Activated CD4-positive, alpha-beta memory T cell treated with anti-CD3 and anti-CD28 coated beads, Interleukin-2, amount 10 ng/mL, durations not matched to agents 7 days and 5 days (primary cell): ENCODE measurements at places on chromosomes 6 and 20. TPM values are rescaled to one million over a fixed set of nuclear protein-coding genes. Genes with fewer than 3 reads are reported as not detected.
A peak's percentile ranks its signal among the peaks of the same experiment; 100 is the strongest.

GRCh38 chr20:38186788-38187221, 21.7 kb upstream of the TGM2 start:
- DNase-seq, result no peak

- DNase-seq, result no peak
Measured at GRCh38 chr6:11251553-11252360, 19.3 kb upstream of the NEDD9 start.

DNA sequence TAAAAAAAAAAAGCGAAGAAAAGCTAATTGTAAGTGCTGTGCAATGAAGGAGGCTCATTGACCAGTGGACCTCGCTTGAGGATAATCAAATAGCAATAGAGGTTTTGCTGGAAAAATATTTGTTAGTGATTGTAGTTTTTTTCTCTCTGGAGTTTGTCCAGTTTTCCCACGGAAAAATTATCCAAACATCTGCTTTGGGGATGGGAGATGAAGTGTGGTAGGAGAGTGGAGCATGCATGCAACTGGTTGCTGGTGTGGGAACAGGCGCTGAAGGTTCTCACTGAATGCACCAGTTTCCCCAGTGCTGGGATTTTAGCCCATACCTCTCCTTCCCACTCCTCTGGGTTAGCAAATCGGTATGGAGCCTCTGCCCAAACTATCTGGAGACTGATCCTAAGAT, 281.7 kb upstream of the TAB2 start:
- DNase-seq, result no peak

DNA sequence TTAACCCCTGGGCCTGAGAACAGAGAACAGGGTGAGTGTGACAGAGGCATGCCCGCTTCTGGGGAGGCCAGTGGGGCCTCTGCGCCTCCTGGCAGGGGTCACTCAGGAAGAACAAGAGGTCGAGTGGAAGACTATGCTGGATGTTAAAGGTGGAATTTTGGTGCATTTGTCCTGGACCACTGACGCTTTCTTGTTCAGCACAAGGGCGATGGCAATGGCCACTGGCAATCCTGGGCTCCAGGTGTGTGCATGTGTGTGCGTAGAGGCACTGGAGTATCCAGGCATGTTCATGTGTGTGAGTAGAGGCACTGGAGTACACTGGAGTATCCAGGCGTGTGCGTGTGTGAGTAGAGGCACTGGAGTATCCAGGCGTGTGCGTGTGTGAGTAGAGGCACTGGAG, 23.5 kb upstream of the NPBWR2 start:
- DNase-seq, result no peak

- DNase-seq, result no peak
Measured at GRCh38 chr6:77466451-77467437, 3.5 kb upstream of the HTR1B start.

DNA sequence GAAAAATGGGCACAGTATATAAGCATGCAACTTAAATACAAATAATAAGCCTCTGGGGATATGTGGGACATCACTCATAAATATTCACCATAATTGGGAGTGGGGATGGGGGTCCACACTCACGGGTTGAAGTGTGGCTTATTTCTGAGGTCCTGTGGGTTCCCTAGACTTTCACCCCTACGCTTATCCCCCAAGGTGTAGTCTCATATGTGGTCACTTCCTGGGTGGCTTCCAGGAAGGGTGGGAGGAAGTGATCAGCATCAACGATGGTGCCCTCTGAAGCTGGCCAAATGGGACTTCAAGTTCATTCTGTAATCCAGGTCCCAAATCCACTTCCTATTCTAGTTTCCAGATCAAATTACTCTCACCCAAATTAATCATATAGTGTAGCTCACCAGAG, 59.5 kb downstream of the GNAS start:
- DNase-seq, result no peak

DNA sequence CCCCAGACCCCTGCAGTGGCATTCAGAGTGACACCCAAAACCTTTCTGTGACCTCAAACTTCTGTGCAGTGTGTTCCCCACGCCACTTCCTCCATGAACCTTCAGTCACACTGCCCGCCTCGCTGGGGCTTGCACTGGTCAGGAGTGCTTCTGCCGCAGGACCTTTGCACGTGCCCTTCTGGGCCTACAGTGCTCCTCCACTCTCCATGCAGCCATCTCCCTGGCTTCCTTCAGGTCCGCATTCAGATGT, 27.1 kb downstream of the SYNJ2 start:
- DNase-seq, result no peak

DNA sequence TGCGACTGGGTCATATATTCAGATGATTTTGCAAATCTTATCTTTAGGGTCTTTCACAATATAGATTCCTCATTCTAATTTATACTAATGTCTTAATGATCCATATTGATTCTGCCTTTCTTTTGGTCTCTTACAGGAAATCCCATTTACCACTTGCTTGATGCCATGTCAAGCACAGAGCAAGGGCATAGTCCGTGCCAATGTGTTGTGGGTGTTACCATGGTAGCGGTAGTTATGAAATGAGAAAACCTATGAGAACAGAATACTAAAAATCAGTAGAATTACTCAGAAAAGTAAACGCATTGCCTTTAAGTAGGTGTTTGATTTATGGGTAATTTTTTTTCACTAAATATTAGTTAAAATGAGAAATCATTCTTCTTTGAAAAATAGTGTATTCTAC, 153.9 kb upstream of the RAB32 start:
- no peak for DNase-seq

GRCh38 chr6:27650620-27651370, 177.9 kb upstream of the ZNF184 start:
- DNase-seq, result peak; percentile 50

- no peak for DNase-seq
Measured at GRCh38 chr6:133298801-133299200, 57.6 kb downstream of the EYA4 start.

DNA sequence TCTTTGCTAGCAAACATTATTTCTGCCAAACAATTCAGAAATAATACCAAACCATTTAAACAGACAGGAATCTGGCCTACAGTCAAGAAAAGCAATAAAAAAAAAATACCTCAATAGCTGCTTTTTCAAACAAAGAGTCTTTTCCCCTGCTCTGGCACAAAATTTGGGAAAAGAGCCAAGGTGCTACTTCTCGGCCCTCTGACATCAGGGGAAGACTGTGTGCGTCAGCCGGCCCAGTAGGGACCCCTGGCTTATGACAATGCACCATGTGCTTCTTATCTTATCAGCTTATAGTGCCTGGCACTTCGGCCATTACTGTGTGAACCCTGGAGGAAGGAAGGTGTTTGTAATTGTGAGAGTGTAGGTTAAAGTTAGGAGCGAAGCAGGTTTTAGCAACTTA, 89.4 kb downstream of the PDE10A start:
- no peak for DNase-seq

The SLA2 gene
- 78.6 TPM for total RNA-seq

The HLA-DPB1 gene
- 89.8 TPM for total RNA-seq

The AVP gene
- total RNA-seq, result not detected

The BNIP5 gene
- not detected for total RNA-seq

The SLC22A1 gene
- total RNA-seq, result 0.81 TPM

The SOBP gene
- total RNA-seq, result 0.33 TPM

The CCN5 gene
- total RNA-seq, result not detected

The DEFB113 gene
- total RNA-seq, result not detected

The SLC35F1 gene
- total RNA-seq, result 0.05 TPM
